ENCODE measurements at places on chromosomes 12 and 14.

GRCh38 chr12:48678551-48679185 lies 3.4 kb downstream of the KANSL2 start:
- peak; percentile 39 for DNase-seq

GRCh38 chr12:27273114-27273513 lies 29.0 kb downstream of the STK38L start:
- DNase-seq = no peak

- DNase-seq = no peak
These were observed 12.6 kb downstream of the GIT2 start for GRCh38 chr12:109983432-109984142.

DNA sequence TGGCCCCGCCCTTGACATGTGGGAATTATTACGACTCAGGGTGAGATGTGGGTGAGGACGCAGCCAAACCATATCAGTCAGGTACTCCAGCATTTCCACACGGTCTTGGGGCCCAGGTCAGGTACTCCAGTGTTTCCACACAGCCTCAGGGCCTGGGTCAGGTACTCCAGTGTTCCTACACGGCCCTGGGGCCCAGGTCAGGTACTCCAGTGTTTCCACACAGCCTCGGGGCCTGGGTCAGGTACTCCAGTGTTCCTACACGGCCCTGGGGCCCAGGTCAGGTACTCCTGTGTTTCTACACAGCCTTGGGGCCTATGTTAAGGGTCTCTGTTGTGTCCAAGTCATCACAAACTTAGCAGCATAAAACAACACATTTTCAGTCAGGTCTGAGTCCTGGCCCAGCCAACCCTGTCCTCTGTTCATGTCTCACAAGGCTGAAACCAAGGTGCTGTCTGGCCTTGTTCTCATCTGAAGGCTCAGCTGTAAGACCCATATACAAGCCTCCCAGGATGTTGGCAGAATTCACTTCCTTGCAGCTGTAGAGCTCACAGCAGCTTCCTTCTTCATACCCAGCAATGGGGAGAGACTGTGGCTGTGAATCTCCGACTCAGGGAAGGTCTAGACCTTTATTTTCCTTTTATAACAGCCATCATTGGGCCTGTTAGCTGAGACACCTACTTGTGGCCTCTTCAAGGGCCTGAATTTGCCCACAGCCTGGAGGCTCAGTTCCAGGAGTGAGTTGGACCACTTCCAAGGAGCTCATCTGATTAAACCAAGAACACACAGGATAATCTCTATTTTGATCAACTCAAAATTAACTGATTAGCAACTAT lies 107.6 kb upstream of the SFSWAP start:
- peak; percentile 13 for DNase-seq

DNA sequence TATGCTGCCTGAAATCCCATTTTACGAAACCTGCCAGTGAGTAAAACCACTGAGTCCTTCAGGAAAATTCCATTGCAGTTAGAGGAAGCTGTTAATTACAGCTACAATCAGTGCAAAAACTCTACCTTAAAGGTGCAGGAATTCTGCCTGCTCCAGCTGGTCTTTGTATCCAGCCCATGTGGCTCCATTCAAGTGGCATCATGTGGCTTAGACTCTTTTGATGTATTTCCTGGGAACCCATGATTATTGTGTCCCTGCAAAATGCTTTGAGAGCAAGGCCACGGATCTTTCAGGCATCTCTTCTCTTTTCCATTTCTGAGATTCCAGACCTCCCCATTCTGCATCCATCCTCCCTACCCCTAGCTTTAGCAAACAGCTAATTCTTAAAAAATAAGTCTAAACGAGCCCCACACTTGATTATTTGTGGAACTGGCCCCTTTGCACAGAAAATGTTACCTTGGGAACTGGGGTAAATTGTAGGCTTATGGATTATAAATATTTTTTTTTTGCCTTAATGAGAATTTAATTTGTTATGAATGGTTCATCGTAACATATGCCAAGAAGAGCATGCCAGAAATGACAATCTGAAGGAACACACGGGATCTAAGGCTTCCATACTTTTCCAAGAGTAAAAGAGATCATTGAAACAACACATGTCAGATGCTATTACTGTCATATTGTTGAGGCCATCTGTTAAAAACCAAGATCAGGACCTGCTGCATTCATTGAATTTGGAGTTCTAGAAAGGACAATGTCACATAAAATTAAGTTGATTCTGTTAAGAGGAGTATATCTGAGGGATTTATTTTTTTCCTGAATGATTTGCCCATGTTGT lies 144.6 kb downstream of the TPH2 start:
- DNase-seq = no peak

DNA sequence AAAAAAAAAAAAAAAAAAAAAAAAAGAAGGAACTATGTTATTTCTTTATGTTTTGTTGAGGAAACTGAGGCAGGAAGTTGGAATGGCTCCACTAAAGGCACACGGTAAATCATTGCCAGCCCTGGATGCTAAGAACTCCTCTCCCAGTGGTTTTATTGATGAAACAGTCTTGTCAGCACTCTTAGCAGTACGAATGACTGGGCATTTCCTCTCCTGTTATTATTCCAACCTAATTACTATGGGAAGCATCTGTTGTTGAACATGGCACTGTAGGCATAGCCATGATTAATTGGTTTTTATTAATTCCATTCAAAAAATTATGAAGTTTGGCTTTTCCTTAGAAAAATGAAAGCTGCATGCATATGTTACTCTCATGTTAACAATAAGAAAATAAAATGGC lies 1387.1 kb upstream of the TMEM132C start:
- DNase-seq = no peak

Measured in CD14-positive monocyte (primary cell).